ENCODE measurements at places on chromosomes 16 and 17. TPM values are rescaled to one million over a fixed set of nuclear protein-coding genes. Genes with fewer than 3 reads are reported as not detected.

- no peak for DNase-seq
These were observed 66.6 kb upstream of the LHX1 start for GRCh38 chr17:36870720-36870999.

GRCh38 chr17:60256174-60256573 lies 106.4 kb downstream of the CA4 start:
- no peak for DNase-seq

- no peak for DNase-seq
These were observed 13.5 kb downstream of the KNOP1 start for GRCh38 chr16:19704321-19705145.

DNA sequence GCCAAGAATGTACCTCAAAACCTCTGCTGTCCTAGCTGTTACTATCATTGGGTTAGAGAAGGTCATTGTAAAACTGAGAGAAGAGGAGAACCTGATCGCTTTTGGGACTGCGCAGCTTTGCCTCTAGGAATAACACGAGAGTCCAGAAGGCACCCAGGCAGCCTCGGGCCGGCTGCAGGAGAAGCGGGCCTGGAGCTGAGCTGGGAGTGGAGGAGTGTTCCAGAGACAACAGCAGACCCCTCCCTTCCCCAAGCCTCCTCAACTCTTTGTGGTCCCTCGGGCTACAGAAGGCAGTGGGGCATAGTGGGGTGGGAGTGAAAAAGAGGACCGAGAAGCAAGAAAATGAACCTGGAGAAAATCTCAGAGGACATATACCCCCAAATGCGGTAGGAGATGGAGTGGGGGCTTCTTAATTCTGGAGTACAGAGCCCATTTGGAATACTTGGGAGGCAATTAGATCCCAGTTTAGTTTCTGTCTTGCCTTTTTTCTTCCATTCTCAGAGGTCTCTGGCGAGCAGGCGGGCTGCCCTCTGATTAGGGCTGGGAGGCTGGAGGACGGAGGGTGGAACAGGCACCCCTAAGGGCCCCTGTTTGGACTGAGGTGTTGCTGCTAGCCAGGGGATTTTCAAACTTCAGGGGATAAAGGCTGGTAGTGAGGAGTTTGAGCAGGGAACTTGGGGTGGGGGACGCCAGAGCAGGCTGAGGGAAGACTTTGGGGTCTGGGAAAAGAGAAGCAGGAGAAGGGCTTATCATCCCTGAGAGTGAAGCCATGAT lies 13.3 kb upstream of the HOXB2 start:
- no peak for DNase-seq

- DNase-seq: peak; percentile 47
These were observed 559 bp downstream of the CLUH start for GRCh38 chr17:2710803-2711607.

- peak; percentile 88 for DNase-seq
These were observed 23.2 kb downstream of the MXRA7 start for GRCh38 chr17:76687298-76688164.

DNA sequence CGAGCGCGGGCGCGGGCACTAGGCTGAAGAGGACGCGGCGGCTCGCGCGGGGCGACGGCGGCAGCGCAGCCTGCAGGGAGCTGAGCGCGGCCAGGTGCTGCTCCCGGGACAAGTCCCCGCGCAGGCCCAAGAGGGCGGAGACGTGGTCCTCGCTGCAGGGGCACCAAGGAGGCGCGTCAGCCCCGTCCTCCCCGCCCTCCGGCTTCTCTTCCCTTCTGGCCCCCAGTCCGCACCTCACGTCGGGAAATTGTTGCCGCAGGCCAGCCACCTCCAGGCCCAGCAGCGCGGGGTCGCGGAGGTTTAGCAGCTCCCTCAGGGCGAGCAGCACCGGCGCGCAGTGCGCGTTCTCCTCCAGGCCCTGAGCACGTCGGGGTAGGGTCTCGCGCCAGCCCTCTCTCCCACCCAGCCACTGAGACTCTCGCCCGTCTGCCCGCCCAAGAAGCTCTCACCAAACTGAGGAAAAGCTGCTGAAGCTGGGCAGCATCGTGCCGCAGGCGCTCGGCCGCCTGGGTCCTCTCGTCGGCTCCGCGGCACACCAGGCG lies 761 bp upstream of the MATCAP1 start:
- no peak for DNase-seq

DNA sequence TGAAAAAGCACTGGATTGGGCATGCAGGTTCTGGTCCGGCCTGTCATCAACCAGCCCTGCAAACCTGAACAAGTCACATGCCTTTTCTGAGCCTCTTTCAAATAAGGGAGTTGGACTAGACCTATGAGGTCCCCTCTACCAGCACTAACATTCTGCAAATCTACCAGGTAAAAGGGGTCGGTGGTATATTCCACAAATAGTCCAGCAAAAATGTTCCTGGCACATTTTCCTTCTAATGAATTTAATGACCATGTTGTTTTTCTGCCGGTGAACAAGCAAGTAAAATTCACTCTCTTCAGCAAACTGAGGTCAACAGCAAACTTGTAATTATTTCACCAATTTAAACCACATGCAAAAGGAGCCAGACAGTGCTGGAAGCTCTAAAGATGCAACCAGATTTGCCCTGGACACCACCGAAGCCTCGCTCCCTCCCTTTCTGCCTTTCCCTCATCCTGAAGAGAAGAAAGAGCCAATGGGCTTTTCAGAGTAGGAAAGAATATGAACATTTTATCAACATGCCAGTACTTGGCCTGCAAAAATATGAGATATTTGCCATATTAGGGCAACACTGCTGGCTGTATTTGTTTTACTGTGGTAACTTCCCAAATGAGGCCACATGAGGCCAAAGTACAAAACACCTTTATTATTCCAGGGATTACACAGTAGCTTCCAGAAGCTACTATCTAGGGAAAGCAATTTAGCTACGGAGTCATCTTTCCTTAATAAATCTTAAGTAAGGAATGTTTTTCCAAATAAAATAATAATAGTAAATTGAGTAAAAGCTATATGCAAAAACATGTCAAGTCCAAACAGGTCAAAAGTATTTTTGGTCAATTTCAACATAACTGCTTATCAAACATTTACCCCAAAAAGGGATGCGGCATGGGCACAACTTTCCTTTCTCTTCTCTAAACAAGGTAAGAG lies 45.0 kb downstream of the USP31 start:
- DNase-seq: no peak

DNA sequence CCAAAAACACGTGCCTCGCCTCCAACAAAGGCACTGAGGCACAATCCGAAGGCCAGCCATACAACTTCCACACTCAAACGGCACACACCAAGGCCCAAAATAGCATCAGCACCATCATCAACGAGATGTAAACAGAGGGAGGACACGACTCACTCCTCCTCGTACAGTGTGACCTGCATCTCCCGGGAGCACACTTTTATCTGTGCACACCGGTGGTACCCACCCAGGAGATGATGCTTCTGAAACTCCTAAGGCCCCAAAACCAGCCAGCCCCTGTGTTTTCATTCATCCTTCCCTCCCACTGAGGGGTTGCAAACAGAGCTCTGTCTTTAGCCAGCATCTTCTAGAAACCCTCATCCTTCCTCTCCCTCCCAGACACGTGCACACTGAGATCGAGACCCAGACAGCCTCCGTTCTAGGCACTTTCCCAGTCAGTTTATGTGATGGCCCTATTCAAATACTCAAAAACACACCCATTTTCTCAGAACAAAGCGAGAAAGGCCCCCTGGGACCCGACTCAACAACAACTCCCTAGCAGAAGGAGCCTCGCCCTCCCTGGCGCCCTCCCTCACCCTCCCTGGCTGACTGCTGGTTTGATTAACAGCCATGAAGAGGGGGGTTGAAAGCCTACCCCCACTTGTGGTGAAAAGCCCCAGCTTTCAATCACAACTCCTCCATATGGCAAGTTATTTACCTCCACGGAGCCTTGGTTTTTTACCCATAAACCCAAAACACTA lies 76.3 kb downstream of the GAS7 start:
- DNase-seq: peak; percentile 73

GRCh38 chr17:66737524-66737923 lies 97.4 kb upstream of the CACNG5 start:
- peak; percentile 71 for DNase-seq

GRCh38 chr16:69888005-69888590 lies 63.0 kb upstream of the CLEC18A start:
- no peak for DNase-seq

DNA sequence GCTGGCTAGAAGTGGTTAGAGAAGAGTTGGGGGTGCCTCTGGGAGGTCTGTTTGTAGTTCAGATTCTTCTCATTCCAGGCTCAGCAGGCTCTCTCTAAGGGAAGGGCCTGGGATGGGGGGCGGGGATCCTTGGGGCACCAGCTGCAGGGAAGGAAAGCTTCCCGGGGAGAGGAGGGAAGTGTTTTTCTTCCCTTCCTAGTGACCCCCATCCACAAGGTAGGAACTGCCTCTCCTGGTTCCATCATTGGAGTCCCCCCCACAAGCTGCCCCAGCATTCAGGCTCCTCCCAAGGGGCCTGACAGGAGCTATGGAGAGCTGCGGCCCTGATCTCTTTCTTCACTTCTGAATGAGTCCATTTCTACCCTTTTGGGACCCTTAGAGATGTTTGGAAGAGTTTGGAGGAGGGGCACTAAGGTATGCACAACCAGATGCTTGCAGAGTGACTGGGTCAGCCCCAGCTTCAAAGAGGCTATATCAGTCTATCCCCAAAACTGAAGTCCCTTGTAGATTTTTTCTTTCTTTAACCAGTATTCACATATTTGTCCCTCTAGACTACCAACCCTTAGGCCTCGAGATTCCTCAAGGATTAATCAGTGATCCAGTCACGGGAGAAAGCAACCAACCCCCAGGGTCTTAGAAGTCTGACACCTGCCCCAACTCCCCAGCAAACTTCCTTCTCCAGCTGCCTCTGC lies 13.9 kb upstream of the FZD2 start:
- DNase-seq: no peak

- DNase-seq: no peak
These were observed 84.4 kb upstream of the GSE1 start for GRCh38 chr16:85528528-85529387.

Gene MARCHF10
- not detected for total RNA-seq

Gene KRTAP2-3
- total RNA-seq: not detected

Gene TPSG1
- total RNA-seq: 0.19 TPM
